ENCODE measurements at places on chromosomes 7 and 10.
A peak's percentile ranks its signal among the peaks of the same experiment; 100 is the strongest.

- DNase-seq: no peak
These were observed 165.5 kb downstream of the ANK3 start for GRCh38 chr10:60224066-60224705.

DNA sequence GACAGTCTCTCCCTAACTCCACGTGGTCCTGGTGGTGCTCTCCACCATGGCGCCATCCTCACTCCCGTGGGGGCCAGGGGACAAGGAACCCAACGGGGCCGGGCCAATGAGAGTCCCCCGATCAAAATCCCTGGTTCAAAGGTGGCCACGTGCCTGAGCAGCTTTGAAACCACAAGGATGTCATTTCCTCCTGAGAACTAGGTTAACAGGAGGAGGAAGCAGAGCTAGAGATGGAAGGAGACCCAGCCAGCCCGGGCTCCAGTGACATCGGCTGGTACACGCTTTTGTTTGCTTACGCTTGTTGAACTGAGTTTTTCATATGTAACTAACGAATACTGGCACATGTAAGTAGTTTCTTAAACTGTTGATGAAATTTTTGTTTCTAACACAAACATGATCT is 61.7 kb downstream of the PRPF18 start:
- no peak for DNase-seq

GRCh38 chr7:19405541-19405940 is 260.3 kb upstream of the FERD3L start:
- DNase-seq: no peak

DNA sequence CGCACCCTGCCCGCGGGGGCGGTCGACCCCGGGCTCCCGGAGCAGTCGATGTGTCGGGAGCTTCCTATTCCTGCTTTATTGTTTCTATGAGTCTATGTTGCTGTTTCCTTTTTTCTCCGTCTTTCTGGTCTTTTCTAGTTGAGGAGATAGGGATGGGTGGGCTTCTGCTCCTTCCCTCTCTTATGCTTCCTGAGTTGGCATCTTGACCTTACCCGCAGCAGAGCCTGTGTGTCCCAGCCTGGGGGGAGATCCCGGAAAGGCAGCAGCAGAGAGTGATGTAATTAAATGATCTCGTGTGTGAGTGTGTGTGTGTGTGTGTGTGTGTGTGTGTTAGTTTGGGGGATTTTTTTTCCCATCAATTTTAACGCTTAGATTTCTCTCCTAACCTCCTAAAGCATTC is 486 bp upstream of the SORCS1 start:
- no peak for DNase-seq

GRCh38 chr10:43249151-43249961 is 17.5 kb downstream of the RASGEF1A start:
- DNase-seq: no peak

- no peak for DNase-seq
These were observed 1173.5 kb upstream of the AUTS2 start for GRCh38 chr7:68424658-68425297.

DNA sequence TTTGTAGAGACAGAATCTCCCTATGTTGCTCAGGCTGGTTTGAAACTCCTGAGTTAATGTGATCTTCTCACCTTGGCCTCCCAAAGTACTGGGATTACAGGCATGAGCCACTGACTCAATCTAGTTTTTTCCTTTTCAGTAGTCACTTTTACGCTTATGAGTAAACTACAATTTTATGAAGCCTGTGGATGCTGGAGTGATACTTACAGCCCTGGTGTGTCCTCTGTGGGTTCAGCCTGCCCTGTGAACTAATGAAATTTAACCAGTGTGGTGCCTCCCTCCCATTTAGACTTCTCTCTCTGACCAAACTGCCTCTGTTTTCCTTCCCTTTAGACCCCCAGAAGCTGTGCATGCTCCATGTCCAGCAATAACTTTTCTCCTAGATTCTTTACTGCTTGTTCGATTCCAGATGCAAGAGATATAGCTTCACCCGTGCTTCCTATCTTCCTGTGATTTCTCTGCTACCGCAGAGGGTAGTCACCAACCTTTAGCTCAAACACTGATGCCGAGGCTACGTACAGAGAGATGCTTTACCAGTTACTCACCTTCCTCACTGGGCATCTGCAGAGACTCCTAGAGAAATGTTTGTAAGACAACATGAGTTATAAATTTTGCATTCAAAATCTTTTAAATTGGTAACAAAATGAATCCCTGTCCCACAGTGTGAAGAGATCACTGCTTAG is 90.8 kb downstream of the KIAA1217 start:
- no peak for DNase-seq

DNA sequence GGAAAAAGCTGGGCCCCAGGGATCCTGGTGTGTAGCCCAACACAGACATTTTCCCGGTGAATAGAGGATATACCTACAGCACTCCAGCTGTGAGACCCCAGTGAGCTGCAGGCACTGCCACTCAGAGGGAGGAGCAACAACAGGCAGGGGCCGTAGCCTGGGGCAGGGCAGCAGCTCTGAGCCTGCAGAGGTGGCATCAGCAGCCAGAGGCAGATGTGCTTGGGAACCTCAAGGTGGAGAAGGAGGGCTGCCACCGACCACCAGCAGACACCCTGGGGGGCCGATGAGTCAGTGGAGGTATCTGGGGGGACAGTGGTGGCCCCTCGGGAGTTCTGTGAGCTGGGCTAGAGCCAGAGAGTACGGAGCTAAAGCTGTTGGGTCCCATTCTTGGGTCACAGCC is 110.2 kb upstream of the GDF10 start:
- no peak for DNase-seq

DNA sequence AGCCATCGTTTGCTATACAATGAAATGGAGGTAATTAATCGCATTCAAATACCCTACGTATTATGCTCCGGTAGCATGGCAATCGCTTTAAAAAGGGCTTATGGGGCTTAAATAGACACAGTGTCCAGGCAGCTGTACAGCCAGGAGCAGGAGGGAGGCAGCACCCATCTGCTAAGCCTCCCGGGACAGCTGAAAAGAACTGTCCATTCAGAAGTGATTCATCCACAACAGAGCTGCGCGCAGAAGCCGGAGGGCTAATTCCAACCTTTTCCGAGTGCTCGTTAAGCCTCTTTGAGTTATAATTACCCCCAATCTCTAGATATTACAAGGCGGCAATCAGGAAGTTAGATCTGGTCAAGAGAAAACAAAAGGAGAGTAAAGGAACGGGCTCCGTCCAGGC is 58.3 kb downstream of the DPYSL4 start:
- DNase-seq: no peak

DNA sequence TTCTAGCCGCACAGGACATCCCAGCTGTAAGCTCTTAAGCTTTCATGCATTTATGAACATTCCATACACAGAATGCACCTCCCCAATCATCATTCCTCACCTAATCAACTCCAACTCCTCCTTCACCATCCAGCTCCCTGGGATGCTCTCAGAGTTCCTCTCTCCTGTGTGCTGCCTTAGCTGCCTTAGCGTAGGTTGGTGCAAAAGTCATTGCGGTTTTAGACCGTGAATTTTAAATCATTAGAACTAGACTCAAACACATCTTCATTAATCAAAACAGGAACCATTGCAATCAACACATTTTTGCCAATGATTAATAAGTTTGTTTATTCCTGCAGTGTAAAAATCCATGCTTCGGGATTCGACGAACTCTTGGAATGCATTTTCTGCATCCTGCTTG is 159.9 kb upstream of the CDCA7L start:
- DNase-seq: no peak

GRCh38 chr10:18260310-18260922 is 120.2 kb downstream of the CACNB2 start:
- DNase-seq: no peak

DNA sequence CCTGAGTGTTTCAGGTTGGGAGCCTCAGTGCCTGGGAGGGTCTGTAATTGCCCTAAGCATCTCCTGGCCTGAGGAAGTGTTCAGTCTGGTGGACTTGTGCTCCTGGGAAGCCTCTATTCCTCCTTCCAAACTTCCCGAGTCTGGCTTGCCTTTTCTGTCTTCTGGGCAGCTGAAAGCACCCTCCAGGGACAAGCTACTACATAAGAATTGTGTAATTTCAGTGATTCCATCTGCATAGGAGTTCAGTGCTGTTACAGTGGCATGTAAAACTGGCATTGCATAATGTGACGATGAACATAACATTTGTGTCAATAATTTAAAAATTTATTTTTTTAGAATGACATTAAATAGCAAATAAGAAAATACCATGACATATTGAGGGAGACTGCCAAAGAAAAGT is 109.3 kb downstream of the AOAH start:
- DNase-seq: no peak

DNA sequence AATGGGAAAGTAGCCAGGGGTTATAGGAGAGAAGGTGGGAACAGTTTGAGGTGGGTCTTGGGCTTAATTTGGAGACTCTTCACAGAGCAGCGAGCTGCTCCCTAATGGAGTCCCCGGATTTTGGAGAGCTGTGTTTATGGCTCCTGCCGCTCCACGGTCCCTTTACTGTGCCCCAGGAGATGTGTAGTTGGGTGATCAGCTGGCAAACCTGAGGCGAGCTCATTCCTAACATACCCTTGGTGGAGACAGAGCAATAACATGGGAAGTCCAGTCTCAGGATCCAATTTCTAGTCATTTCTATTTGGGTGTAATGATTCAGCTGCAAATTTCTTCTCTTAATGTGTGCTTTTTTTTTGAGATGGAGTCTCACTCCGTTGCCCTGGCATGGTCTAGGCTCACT is 1.5 kb downstream of the GARIN1A start:
- DNase-seq: no peak

DNA sequence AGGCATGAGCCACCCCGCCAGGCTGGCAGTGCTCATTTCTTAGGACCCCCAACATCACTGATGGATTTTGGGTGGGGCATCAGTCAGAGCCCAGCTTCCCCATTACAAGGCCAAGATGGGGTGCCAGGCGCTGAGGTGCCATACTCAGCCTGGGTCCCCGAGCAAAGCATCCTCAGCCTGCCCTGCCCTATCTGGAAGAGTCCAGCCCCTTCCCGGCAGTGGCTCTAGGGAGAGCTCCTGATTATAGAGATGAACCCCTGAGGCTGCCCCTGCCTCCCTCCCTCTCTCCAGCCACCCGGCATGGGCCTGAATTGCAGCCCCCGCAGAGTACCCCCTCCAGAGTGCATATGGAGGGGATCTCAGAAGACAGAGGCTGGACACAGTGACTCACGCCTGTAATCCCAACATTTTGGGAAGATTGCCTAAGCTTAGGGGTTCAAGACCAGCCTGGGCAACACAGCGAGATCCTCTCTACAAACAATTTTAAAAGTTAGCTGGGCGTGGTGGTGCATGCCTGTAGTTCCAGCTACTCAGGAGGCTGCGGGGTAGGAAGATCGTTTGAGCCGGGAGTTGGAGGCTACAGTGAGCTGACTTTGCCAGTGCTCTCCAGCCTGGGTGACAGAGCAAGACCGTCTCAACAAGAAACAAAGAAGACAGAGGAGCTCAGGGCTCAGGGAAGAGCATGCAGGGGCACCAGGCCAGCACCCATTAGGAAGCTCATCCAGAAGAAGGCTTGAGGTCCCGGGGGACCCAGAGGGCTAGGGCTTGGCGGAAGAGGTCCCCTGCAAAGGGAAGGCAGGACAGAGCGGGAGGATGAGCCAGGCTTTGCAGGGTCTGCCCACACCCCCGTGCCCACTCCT is 13.3 kb downstream of the LAT2 start:
- no peak for DNase-seq

DNA sequence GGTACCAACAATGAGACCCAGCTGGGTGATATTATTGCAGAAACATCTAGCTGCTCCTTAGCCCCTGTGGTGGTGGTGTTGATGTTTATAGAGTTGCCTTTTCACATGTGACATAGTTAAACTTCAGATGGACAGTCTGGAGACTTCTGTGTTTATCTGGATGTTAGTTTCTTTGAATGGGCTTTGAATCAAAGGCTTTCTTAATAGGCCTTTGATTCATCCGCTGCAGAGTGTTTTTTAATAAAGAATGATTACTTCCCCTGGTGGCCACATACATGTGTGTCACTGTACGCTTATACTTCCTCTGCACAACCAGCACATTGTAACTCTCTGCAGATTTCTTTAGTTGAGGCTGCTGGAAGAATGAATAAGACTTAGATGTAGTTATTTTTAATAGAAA is 221.0 kb downstream of the DYNC1I1 start:
- no peak for DNase-seq

DNA sequence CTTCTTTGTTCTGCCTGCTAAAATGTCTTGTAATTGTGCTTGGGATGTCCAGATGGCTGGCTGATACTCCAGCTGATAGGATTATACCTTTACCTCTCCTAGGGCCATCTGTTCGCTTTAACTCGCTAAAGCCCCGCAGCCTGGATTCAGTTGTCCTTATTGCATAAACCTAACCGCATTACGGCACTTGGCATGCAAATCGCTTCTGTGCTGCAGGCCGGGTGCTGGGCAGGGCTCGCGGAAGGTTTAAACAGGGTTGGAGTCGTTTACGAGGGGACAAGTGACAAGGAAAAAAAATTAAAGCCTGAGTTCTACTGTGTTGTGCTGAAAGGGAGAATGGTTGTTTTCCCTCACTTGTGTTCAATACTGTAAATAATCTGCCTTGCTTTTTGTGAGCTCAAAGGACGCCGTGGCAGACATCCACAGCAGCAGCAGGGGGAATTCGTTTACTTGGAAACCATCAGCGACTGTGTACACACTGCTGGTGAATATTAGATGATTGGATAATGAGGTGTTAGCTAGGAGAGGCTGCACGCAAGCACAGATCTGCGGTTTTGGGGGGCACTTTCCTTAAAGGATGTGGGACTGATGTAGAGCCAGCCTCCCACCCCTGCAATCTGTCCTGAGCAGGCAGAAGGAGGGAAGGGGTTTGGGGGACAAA is 93.0 kb downstream of the EBF3 start:
- DNase-seq: no peak

DNA sequence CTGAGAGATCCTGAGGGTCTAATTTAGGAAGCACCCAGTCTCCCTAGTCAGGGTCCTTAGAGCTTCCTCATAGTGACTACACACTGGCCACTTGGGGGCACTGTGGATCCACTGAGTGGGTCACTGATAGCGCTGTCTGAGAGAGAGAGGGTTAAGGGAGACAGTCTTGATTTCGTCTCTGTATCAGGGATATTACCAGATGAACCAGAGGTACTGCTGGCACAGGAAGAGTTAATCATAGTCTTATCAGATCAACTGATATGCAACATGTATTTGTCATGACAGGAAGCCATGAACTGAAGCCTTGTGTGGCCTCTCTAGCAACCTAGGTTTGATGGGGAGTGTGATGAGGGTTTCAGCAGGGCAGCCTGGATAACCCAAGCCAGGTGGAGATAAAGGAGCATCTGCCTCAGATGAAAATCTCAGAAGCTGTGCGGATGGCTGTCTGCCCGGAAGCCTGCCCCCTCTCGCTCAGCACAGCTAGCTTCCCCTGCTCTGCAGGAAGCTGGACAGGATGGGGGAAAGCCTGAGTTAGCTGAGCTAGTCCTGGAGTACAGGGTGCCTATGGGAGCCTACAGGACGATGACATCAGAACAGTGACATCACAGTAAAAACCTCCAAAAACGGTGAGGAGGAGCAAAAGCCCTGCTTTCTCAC is 214.0 kb upstream of the PRSS1 start:
- DNase-seq: peak; percentile 44
